ENCODE measurements at places on chromosomes 6 and 20. TPM values are rescaled to one million over a fixed set of nuclear protein-coding genes. Genes with fewer than 3 reads are reported as not detected.

NMBR gene
- 2.5 TPM for total RNA-seq

GGTLC1 gene
- total RNA-seq: not detected

GPR63 gene
- 9.2 TPM for total RNA-seq

MYB gene
- 9.0 TPM for total RNA-seq

MLN gene
- not detected for total RNA-seq

HEBP2 gene
- 4.4 TPM for total RNA-seq

DNA sequence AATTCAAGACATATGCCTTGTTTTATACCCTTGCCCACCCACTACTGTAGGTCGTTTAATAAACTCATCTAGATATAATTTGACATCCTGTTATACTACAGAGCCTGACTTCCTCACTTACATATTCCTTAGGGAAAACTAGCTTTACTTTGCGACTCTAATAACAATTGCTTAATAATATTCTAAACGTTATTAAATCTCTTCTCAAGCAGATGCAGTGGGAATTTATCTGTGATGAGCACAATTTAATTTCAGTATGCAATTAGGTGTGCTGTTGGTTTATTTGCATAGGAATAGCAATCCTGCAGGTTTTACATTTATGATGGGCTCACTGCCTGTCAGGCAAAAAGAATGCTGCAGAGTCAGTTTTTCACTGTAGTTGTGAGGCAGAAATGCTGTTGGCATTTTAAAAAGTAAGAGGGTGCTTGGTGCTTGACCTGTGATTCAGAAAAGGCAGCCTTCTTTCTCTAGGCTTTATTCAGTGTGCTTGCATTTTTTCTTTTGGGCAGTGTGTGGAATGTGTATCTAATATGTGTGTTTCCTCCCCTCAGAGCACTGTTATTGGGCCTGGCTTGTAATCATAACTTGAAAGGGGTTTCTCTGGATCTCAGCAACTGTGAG is 152.3 kb upstream of the SCGN start:
- no peak for DNase-seq

GRCh38 chr6:52230685-52231084 is 13.6 kb downstream of the IL17F start:
- DNase-seq: no peak

DNA sequence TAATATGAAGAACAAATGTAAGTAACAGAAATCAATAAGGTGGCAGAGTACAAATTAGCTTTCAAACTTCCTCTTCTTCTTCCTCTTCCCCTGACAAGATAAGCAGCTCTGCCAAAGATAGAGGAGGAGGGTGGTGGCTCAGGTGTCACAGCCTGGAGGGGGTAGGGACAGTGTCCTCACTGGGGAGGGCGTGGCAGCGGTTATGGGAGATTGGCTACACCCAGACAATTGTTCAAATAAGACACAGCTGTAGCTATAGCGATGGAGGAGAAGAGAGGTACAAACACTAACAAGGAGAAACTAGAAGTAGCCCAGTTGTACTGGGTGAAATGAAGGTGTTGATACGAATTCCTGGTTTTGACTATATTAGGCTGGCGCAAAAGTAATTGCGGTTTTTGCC is 198.5 kb downstream of the TBXT start:
- no peak for DNase-seq

- DNase-seq: no peak
These were observed 58.0 kb upstream of the AHI1 start for GRCh38 chr6:135555550-135555949.

- no peak for DNase-seq
These were observed 5.3 kb upstream of the AIF1 start for GRCh38 chr6:31609519-31610406.

DNA sequence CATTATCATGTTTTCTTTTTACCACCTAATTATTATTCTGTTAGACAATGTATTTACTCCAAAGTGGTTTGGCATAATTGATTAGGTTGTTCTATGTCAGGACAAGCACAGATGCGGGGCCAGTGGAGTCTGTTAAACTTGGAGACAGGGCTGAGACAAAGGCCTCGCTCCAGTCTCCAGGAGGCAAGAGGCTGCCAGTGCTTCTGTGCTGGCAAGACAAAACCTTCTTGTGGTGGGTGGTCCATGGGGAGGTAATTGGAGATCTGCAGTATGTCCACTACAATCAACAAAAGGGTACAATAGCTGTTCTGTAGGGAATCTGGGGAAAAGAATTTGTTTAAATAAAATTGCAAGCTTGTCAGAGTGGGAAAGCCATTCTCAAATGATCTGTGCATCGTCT is 677.2 kb upstream of the SLC35B3 start:
- DNase-seq: no peak

DNA sequence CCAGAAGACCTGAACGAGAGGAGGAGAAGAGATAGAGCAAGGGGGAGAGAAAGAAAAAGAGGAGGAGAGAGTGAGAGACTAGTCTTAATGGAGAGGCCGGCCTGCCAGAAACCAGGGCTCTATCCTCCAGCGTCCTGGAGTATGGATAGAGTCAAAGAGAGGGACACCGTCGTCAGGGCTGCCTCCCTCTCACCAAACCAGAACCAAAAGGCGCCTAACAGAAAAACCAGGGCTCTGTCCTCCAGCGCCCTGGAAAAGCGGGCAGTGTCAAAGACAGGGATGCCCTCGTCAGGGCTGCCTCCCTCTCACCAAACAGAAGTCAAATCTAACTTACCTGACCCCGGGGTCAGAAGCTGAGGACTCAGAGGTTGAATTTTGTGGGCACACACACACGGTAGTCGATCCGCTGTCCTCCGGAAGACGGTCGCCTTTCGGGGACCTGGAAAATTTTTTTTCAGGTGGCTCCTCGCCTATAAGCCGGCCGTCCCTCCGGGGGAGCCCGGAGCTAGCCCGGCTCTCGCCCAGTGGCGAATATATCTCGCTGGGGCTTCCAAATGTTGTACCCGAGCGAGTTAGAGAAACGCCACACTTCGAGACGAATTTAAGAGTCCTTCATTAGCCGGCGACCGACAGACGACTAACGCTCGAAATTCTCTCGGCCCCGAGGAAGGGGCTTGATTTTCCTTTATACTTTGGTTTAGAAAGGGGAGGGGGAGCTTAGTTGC is 148.2 kb downstream of the TRIM27 start:
- DNase-seq: no peak

GRCh38 chr6:87396595-87397392 is 11.0 kb upstream of the CFAP206 start:
- no peak for DNase-seq

DNA sequence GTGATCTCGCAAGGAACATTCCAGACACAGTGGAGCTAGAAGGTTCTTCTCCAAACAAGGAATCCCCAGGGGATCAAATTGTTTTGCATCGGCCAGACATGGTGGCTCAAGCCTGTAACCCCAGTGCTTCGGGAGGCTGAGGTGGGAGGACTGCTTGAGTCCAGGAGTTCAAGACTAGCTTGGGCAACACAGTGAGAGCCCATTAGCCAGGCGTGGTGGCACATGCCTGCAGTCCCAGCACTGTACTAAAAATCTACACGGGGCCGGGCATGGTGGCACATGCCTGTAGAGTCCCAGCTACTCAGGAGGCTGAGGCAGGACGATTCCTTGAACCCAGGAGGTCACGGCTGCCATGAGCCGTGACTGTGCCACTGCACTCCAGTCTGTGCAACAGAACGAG is 15.3 kb downstream of the GMEB2 start:
- no peak for DNase-seq

DNA sequence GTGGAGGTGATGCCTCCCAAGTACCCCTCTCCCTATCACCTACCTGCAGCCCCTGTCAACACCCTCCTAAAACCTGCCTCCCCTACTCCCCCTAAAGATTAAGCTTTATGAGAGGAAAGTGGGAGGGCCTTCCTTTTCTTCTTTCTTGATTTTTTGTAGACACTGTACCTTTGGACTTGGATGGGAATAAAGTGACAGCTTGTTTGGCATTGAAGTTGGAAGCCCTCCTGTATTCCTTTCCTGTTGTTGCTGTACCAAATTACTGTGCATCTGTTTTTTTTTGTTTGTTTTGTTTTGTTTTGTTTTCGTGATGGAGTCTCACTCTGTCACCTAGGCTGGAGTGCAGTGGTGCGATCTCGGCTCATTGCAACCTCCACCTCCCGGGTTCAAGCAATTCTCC is 99.3 kb upstream of the NFATC2 start:
- peak; percentile 66 for DNase-seq

- DNase-seq: peak; percentile 48
These were observed 637 bp downstream of the ARID1B start for GRCh38 chr6:156777577-156778453.

DNA sequence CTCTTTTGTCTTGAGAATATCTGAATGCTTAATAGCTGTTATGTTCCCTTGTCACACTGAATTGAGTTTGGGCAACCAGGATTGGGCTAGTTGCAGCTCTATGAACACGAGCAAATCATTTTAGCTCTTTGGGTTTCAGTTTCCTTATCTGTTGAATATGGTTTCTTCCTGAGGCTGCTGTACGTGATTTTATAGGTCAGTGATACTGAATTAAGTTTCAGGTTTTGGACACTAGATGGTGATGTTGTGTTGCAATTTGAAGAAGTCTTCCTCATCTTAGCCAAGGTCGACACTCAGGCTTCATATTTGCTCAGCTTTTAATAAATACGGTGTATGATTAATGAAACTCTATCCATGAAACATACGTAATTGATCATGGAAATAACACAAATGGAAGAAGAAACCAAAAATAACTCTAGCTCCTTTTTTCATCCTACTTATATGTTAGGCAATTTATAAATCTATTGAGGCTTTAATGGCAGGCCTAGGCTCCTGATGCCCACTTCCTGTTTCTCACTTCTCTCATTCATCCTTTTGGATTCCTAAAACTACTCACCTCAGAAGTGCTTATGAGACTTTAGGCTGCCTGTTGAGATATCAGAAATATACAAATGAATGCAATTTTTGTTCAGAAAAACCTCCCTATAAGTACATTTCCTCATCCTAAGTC is 354.1 kb upstream of the MAP3K7 start:
- DNase-seq: peak; percentile 10

DNA sequence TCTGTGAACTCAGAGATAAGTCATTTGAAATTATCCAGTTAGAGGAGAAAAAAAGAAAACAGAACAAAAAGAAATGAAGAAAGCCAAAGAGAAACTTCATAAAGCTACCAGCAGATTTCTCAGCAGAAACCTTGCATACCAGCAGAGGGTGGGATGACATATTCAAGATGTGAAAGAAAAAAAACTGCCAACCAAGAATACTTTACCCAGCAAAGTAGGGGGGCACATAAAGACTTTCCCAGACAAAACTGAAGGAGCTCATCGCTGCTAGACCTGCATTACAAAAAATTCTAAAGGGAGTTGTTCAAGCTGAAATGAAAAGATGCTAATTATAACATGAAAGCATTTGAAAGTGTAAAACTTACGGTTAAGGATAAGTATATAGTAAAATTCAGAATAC is 246.3 kb downstream of the FNDC1 start:
- DNase-seq: no peak

Measured in cerebellum (tissue), 4 donors.